Activated CD4-positive, CD25-positive, alpha-beta regulatory T cell treated with anti-CD3 and anti-CD28 coated beads, Interleukin-2, amount 50 U/mL, for 16 hours (primary cell): ENCODE measurements at places on chromosomes 11 and 22.

DNA sequence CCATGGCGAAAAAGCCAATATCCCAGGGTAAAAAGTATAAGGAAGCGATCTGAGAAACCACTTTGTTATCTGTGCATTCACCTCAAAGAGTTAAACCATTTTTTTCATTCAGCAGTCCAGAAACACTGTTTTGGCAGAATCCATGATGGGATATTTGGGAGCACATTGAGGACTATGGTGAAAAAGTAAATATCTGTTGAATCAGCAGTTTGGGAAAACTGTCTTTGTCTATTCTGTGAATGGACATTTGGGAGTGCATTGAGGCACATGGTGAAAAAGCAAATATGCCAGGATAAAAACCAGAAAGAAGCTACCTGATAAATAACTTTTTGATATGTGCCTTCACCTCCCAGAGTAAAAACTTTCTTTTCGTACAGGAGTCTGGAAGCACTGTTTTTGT lies 187.4 kb downstream of the OR4A47 start:
- DNase-seq: no peak

GRCh38 chr11:16126362-16126761 lies 230.0 kb downstream of the SOX6 start:
- DNase-seq: no peak

DNA sequence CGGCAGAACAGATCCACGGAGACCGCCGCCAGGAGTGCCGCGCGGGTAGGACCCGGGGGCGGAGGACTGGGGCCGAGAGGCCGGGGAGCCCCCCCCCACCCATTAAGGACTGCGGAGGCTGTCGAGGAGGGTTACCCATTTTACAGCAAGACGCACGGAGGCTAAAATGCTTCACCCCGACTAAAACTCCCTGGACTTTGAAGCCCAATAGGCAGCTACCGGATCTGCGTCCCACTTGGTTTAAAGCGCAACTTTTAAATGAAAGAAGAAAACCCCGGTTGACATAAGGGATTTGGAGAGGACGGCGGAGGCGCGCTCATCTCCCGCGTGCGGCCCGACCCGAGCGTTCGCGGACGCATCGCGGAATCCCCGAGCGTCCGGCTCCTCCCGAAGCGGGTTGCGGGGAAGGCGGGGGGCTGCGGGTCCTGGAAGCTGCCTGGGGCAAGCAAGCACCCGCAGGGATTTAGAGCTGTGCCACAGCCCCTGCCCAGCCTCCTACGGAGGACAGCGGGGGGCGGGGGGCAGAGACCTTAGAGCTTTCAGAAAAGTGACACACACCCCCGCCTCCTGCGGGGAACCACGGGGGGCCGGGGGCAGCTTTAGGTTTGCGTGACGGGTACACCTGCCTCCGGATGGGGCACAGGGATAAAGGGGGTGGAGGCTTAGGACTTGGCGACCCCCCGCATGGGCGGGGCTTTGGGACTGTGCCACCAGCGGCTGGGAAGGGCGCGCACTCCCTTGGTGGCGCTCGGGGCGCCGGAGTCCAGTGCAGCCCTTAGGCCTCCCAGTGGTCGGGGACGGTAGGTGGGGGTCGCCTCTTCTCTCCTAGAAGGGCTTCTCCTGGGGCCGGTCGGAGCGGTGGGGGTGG lies 760 bp upstream of the CELSR1 start:
- no peak for DNase-seq

GRCh38 chr11:123448823-123449222 lies 18.8 kb downstream of the GRAMD1B start:
- no peak for DNase-seq

- no peak for DNase-seq
Measured at GRCh38 chr11:124762105-124762623, at the start of gene ESAM. TSS of gene ESAM (minus strand) at chr11:124762290. CDS start at chr11:124762154, 136 bp downstream.

DNA sequence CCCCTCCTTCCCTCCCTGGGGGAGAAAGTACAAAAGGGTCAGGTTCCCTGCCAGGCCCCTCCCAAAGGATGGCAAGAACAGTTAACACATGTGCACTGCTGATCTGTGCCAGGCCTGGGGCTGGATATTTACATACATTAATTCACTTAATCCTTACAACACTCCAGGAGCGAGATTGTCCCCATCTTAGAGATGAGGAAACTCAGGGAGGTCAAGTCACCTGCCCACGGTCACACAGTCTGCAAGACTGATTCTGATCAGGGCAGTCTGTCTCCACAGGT lies 36.5 kb downstream of the NECTIN1 start:
- DNase-seq: no peak

- DNase-seq: no peak
Measured at GRCh38 chr11:2835296-2835695, 50.3 kb downstream of the CDKN1C start.

GRCh38 chr11:98531576-98531975 lies 489.2 kb upstream of the CNTN5 start:
- DNase-seq: no peak

- DNase-seq: no peak
Measured at GRCh38 chr22:27385261-27385998, 416.1 kb downstream of the MN1 start.

- DNase-seq: no peak
Measured at GRCh38 chr11:71372693-71373657, 75.2 kb downstream of the DHCR7 start.

DNA sequence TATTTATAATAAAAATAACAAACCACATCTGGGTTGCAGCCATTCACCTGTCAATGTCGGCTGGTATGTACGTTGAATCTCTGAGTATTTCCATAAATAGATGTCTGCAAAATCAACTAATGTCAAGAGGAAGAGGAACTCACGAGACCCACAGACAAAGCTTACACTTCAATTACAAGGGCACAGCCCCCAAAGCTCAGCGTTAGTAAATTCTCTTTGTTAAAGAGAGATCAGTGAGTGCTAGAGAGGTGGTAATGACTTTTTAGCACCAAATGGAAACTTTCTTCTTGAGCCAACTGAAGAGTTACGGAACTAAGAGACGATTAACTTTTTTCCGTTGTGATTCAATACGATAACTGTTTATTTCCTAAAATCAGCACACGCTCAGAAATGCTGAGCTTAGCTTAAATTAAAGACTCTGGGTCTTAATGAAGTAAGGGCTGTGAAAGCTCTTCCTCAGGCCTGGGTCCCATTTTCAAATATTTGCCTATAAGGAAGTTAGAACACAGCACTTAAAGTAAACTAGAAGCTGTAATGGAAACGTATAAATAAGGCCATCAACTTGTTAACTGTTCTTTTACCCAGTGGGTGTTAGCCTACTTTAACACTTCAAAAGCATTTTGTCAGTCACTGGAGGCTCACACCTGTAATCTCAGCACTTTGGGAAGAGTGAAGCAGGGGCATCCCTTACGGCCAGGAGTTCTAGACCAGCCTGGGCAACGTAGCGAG lies 22.8 kb upstream of the TFIP11 start:
- DNase-seq: no peak

GRCh38 chr11:117458275-117459122 lies 130.8 kb downstream of the CEP164 start:
- DNase-seq: no peak

DNA sequence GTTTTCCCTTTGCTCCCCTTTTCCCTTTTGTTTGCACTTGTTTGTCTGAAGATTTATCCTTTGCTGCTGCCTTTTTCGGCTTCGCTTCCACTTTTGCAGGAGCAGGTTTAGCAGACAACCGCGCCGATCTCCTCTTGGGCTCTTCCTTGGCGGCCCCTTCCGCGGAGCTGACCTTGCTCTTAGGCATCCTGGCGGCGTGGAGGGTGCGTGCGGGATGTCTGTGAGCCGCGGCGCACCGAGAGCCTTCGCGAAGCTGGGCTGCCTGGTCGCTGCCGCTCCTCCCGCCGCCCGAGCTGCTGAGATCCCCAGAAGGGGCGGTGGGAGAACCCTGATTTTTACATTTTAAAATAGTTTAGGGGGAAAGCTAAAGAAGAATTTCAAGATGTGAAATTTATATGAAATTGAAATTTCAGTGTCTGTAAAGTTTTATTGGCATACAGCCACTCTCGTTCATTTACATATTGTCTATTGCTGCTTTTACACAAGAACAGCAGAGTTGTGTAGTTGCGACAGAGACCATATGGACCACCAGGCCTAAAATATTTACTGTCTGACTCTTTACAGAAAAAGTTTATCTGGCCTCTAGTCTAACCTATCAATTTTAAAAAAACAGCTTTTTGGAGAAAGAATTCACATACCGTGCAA lies 105.2 kb upstream of the RRM1 start:
- DNase-seq: no peak

DNA sequence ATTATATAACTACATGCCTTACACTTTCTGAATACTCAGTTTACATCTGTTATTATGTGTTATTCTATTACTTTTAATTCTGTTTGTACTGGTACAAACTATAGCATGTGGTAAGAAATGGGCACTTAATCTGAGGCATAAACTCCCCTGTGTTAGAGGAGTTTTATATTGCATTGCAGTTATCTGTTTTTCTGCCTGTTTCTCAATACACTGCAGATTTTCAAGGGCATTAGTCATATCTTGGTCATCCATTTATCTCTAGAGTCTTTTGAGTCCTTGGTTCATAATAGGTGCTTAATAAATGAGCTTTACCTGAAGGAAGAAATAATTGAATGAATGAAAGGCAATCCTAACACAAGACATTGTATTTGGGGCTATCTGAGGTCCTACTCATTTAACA lies 182.9 kb upstream of the CTSC start:
- DNase-seq: no peak

DNA sequence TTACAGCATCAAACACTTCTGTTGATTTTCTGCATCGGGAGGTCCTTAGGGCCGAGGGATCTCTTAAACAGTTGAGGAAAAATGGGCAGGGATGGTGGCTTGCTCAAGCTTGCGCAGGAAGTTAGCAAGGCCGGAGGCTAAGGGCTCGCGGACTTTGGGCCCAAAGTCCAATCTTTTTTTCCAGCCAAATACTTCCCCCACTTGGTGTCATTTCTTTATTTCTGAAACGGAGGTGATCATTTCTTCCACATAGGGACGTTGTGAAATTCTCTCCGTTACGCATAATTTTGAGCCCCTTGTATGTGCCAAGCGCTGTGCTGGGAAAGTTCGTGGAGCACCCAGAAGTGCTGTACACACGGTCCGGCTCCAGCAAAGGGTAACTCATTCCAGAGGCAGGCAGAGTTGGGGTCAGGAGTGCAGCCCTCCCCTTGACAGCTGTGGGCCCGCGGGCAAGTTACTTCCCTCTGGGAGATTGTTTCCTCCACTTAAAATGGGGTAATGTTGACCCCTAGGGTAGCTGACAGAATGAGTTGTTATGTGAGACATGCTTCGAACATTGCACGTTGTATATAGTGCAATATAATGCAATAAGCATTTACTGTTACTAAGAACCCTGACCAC lies 809 bp downstream of the MIEF1 start:
- DNase-seq: no peak

- DNase-seq: no peak
Measured at GRCh38 chr11:113404859-113405430, 17.4 kb downstream of the ANKK1 start.

DNA sequence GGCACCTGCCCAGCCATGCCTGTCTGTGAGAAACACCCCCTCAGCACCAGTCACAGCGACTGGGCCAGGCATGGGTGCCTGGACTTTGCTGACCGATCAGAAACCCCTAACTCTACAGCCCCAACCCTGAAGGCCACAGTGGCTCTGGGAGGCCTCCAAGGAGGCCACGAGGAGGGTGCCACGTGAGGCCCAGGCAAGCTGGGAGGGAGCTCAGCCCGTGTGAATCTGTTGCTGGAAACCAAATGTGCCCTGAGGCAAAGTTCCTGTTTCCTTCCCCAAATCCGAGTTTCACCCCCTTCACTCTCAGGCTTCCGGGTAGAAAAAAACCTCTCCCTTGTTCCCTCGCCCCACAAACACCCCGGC lies 1.3 kb downstream of the UNC93B1 start:
- DNase-seq: no peak

DNA sequence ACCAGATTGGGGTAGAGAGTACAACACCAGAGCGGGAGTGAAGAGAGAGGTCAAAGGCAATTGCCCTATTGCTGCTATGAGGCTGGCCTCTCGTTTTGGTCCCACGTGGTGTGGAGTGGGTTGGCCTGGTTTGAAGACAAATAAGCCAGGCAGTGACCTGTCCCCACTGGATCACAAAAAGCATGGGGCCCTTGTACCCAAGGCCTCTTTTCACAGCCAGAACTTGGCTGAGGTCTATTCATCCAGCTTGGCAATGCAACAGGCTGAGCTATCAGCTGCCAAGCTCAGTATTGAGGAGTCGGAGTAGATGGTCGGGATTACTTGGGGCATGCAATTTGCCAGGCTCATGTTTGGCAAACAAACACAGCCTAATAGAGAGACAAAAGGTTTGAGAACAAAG lies 19.2 kb upstream of the GALNT18 start:
- no peak for DNase-seq

DNA sequence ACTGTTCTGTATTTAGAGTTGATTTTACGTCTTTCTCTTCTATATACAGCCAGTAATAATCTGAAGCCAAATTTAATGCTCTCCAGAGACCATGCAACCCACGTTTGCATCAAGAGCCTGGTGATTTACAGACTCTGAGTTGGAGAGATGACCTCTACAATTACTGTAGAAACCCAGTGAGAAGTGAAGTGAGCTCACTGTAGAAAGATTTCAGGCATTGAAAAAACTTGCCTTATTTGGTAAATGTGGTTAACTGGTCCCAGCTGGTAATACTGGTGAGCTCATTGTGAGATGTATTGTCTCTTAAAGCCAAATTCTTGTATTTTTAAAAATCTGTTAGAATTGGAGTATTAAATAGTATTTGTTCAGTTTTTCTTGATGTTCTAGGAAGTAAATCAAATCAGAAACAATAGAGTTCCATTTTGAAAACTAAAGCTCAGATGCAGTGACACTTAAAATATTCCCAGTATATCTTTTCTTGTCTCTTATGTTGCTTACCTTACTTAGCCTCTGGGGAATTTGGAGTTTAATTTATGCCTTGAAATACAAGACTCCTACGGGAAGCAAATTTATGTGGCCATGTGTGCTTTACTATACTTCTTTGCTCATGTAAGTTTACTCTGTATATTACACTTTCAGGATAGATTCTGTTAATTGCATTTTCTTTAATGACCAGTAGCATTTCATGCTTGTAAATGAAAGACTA lies 189.9 kb downstream of the ARHGAP42 start:
- DNase-seq: no peak

- no peak for DNase-seq
Measured at GRCh38 chr22:26553056-26553752, 36.7 kb downstream of the TPST2 start.

DNA sequence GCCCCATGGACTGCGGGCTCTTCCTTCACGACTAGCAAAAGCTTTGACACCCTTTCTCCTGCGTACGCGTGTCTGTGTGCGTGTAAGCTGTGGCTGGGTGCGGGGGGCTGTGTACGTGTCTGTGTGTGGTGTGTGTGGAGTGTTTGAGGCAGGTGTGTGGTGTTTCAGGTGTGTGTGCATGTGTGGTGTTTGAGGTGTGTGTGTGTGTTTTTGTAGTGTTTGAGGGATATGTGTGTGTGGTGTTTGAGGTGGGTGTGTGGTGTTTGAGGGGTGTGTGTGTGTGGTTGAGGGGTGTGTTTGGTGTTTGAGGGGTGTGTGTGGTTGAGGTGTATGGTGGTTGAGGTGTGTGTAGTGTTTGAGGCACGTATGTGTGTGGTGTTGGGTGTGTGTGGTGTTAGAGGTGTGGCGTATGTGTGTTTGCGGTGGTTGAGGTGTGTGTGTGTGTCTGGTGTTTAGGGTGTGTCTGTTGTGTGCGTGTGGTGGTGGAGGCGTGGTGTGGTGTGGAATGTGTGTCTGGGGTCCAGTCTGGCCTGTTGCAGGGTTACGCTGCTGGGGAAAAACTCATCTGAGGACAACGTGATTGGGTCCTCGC lies 687 bp upstream of the ARSA start:
- DNase-seq: no peak

GRCh38 chr11:87213444-87213843 lies 175.7 kb downstream of the TMEM135 start:
- DNase-seq: no peak
